ENCODE measurements at places on chromosomes 12 and 14. TPM values are rescaled to one million over a fixed set of nuclear protein-coding genes. Genes with fewer than 3 reads are reported as not detected.

VASH1 gene
- 3.6 TPM for total RNA-seq

SLCO1A2 gene
- total RNA-seq: 0.05 TPM

NFATC4 gene
- not detected for total RNA-seq

PPM1H gene
- not detected for total RNA-seq

LALBA gene
- total RNA-seq: not detected

EPS8 gene
- 1.2 TPM for total RNA-seq

ZC2HC1C gene
- total RNA-seq: 0.70 TPM

CCDC196 gene
- not detected for total RNA-seq

SLC38A6 gene
- total RNA-seq: 15.7 TPM

COL2A1 gene
- not detected for total RNA-seq

KRT7 gene
- total RNA-seq: not detected

TGM1 gene
- 6.5 TPM for total RNA-seq

MSI1 gene
- not detected for total RNA-seq

PLEKHA5 gene
- total RNA-seq: 2.2 TPM

CLEC14A gene
- not detected for total RNA-seq

SMIM41 gene
- not detected for total RNA-seq

CERS5 gene
- 51.0 TPM for total RNA-seq

TMEM233 gene
- not detected for total RNA-seq

KLHL28 gene
- 39.5 TPM for total RNA-seq

LRIG3 gene
- total RNA-seq: not detected

LRFN5 gene
- not detected for total RNA-seq

RNF212B gene
- total RNA-seq: not detected

WNT1 gene
- total RNA-seq: 0.33 TPM

PLA2G1B gene
- not detected for total RNA-seq

TOX4 gene
- total RNA-seq: 86.2 TPM

CEP83 gene
- 17.4 TPM for total RNA-seq

HCAR2 gene
- not detected for total RNA-seq

KCNJ8 gene
- total RNA-seq: not detected

INHBC gene
- total RNA-seq: 0.18 TPM

B4GALNT1 gene
- total RNA-seq: 0.30 TPM

KCNMB4 gene
- total RNA-seq: 2.6 TPM

AGAP2 gene
- total RNA-seq: 58.8 TPM

MTERF2 gene
- total RNA-seq: 13.1 TPM

CD69 gene
- 30.7 TPM for total RNA-seq

USP44 gene
- total RNA-seq: 21.1 TPM

PTHLH gene
- not detected for total RNA-seq

ING4 gene
- 90.6 TPM for total RNA-seq

OASL gene
- 1.6 TPM for total RNA-seq

TMEM179 gene
- total RNA-seq: not detected

RNASE7 gene
- total RNA-seq: not detected

LBHD2 gene
- not detected for total RNA-seq

ZFYVE21 gene
- total RNA-seq: 13.5 TPM

DCD gene
- total RNA-seq: not detected

DAZAP2 gene
- 314 TPM for total RNA-seq

TEAD4 gene
- not detected for total RNA-seq

SERPINA4 gene
- not detected for total RNA-seq

MANSC1 gene
- 0.34 TPM for total RNA-seq

CLEC4C gene
- total RNA-seq: not detected

PCED1B gene
- 79.4 TPM for total RNA-seq

NANOG gene
- not detected for total RNA-seq

PTCSC3 gene
- not detected for total RNA-seq

CRACR2A gene
- 25.3 TPM for total RNA-seq

KRT5 gene
- total RNA-seq: not detected

Measured in naive thymus-derived CD8-positive, alpha-beta T cell (primary cell).